ENCODE measurements at places on chromosomes 5 and 9.

DNA sequence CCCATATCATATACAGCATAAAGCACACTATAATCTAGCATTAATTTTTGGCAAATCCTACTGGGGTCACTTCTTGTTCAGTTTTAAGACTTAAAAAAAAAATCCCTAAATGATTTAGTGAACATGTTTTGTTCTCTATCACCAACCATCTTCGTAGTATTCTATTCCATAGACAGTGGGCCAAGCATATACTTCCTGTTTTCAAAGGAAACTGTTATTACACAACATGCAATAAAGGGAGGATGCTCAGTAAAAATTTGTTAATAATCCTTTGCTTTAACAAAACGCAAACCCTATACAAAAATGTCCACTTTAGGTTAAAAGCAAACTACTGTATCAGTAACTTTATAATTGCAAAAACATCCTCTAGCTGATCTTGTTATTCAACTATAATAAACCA is 13.0 kb downstream of the CCNH start:
- no peak for DNase-seq

DNA sequence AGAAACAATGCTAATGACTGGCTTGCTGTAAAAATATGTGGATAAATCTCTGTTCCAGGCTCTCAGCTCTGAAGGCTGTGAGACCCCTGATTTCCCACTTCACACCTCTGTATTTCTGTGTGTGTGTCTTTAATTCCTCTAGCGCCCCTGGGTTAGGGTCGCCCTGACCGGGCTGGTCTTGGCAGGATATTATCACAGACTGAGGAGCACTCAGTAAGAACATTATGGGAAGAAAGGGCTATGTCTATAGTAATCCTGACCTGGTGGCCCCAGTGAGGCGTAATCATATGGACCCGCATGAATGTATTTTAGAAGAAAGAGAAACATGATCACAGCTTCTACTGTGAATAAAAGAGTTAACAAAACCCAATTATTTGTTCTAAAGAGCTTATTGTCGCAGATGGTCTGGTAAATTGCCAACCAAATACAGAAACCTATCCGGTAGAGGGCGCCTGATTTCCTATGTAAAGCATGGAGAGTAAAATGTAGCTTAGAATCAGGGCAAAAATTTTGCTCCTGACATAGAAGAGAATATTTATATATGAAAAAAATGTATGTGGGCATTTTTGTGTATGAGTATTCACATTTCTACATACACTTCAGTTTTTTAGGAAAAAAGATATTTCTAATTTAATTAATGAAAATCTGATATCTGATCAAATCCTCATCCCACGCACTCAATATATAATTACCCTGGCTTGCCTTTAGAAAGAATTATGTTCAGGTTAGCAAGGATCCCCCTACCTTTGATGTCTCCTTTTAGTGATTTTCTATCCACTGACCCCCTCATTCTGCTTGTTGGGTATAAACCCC is 5.8 kb upstream of the IFNA1 start:
- peak; percentile 55 for DNase-seq

GRCh38 chr9:112665347-112665746 is 52.6 kb downstream of the INIP start:
- no peak for DNase-seq

DNA sequence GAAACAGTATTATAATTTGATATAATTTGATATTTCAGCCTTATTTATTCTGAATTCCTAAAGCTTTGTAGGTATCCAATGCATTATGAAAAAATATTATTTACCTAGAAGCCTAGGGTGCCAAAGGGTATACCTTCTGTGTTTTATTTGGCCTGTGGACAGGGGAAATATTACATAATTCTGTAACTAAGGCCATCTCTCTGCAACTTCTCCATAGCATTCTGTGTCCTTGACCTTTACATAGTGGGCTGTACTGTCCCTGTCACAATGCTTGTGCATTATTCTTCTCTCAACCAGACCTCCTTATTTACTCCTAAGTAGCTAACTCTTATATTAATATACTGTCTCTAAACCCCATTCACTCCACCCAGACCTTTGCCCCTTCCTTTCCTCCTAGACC is 57.0 kb upstream of the RANBP6 start:
- no peak for DNase-seq

DNA sequence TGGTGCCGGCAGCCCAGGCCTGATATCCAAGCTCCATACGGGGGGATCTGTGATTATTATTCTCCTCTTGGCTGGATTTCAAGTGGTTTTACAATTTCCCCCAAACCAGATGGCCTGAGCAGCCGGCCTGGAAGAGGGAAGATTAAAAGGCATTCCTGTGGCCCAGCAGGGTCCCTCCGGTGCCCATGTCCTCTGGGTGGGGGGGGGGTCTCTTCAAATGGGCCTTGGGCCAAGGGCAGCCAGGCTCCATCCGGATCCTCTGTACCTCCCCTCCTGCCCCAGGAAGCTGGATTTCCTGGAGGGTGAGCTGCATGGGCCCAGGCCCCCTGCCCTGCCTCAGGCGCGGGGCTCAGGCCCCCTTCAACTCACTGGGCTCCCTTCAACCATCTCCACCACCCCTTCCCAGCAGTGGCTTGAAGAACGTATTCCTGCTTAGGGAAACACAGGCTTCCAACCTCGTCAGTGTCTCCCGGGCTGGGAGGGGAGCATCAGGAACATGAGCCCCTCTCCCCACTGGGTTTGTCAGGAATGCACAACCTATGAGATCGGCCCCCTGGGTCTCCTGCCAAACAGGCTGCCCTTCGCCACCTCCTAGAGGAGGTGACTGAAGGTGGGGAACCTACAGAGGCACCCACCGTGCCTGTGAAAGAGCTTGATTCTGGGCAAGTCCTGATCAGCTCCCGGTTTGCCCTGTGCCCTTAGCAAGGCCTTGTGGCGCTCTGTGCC is 62.9 kb upstream of the ORM1 start:
- no peak for DNase-seq

DNA sequence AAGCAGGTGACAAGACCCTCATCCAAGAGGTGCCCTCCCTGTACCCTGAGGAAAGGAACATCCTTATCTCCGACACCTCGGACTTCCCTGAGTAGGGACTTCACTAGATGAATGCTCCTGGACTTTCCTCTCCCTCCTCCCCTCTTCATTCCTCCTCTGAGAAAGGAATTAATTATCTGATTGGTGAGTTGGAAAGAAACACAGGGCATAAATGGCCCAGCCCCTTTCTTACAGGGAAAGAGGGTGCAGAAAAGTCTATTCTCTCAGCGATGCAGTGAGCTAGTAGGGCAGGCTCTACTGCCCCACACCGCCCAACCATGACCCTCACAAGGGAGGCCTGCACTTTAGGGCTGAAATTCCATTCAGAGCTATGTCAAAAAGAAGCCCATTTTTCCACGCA is 87.5 kb downstream of the TTC39B start:
- no peak for DNase-seq

DNA sequence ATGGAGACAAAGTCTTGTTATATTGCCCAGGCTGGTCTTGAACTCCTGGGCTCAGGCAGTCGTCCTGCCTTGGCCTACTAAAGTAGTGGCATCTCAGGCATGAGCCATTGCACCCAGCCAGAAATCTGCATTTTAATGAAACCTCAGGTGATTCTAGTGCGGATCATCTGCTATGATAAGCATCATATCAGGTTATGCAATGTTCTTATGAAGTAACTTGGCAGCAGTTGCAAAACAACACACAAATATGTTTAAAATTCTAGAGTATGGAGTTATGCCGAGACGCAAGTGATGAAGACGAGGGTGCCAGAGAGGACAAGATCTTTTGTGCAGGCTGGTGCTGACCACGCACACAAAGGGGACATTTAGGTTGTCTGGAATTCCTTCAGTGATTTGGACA is 153.2 kb upstream of the MEF2C start:
- no peak for DNase-seq

DNA sequence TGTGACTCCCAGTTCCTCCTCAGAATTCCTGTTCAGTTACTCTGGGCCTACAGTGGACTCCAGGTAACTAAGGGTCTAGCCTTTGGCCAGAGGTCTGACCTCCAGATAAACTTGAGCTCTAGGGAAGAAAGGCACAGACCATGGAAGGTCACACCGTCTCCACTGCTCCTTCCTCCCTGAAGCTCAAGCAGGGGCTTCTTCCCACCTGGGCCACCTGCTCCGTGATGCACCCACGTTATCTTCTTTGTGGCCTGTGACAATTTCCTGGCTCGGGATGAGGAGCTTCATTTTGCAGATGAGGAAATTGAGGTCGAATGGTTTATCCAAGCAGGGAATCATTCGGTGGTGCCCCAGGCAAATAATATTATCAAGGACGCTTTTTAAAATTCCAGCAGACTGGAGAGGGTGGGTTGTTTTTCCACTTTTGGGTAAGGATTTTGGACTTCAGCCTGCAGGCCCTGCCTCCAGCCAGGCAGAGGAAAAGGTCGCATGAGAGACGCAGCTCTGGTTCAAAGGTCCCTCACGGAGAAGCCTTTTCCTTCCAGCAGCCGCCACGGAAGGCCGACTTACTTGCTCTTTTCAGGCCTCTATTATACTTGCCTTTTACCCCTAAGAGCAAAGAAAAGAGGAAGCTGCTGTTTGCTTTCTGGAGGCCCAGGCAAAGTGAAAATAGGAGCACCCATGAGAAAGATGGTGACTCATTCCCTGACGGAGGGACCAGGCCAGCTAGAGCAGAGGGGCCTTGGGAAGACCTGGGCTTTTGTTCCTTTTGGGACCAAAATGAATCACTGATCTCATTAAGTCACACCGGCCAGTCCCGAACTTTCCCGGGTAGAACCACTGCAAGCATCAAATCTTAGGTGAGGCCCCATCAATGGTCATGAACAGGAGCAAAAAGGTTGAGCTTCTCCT is 22.8 kb upstream of the DUSP1 start:
- DNase-seq: no peak

All from LoVo (cell line).